ENCODE measurements at places on chromosomes 3 and 15.

GRCh38 chr15:35757765-35758164, 211.8 kb upstream of the DPH6 start:
- DNase-seq: no peak

GRCh38 chr3:149902498-149903139, 68.1 kb downstream of the PFN2 start:
- no peak for DNase-seq

DNA sequence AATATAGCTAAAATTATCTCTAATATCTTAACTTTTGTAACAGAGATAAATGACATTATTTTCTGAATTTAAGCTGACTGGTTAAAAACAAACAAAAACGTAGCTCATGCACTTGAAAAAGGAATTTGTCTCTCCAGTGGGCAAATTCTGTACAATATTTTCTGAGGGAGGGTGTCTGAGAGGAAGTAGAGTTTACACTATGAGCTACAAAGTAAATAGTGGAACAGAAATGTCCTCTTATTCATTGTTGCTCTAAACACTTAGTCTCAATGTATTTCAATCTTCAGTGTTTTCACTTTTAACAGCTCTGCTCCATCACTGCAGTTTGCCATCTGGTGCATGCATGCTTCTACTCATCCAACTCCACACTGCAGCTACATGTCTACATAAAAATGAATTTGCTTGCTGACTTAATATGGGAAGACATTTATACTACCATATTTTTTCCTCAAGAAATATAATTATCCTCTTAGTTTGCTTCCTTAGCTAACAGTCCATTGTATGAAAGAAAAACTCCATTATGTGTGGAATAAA, 817.4 kb upstream of the LMCD1 start:
- no peak for DNase-seq

- DNase-seq: no peak
Measured at GRCh38 chr3:116469546-116469945, 24.3 kb upstream of the LSAMP start.

DNA sequence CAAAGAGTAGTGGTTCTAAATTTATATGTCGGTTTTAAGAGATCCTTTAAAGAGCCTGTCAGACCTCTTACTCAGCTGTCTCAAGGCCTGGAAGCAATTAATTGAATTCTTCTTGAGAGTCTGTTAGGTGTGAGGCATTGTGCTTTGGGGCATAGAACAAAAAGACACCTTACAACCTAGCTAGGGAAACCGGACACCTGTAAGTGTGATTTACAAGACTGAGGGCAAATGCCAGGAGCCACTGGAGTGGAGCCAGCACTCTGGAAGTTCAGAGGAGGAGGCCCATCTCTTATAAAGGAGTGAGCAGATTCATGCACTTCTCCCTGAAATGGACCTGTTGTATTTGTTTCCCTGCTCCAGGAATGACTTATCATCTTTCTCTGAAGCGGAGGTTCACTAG, 97.7 kb upstream of the NUDT16 start:
- DNase-seq: no peak

DNA sequence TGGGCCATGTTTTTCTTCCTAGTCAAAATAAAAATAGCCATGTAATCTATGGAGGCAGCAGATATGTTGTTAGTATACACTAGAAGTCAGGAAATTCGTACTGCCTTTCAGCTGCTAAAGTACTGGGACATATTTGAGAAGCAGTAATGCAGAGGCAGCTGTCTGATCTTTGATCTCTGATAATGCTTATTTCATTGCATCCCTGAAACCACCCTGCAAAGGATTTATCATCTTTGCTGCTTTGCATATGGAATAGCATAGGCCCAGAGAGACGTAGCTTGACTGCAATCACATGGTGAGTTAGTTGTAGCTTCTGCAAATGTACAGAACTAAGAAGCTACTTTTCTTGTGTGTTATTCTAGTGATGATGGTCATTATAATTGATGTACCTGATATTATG, 52.4 kb downstream of the RBM6 start:
- DNase-seq: no peak

DNA sequence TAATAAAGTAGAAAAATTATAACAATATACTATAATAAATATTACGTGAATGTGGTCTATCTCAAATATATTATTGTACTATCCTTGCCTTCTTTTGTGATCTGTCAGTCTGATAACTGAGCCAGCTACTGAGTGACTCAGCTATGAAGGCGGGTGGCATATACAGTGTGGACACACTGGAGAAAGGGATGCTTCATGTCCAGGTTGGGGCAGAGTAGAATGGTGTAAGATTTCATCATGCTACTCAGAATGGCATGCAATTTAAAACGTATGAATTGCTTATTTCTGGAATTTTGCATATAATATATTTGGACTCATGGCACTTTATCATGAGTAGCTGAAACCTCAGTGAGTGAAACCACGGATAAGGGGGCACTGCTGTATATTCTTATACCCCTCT, 172.9 kb upstream of the TBC1D5 start:
- no peak for DNase-seq

DNA sequence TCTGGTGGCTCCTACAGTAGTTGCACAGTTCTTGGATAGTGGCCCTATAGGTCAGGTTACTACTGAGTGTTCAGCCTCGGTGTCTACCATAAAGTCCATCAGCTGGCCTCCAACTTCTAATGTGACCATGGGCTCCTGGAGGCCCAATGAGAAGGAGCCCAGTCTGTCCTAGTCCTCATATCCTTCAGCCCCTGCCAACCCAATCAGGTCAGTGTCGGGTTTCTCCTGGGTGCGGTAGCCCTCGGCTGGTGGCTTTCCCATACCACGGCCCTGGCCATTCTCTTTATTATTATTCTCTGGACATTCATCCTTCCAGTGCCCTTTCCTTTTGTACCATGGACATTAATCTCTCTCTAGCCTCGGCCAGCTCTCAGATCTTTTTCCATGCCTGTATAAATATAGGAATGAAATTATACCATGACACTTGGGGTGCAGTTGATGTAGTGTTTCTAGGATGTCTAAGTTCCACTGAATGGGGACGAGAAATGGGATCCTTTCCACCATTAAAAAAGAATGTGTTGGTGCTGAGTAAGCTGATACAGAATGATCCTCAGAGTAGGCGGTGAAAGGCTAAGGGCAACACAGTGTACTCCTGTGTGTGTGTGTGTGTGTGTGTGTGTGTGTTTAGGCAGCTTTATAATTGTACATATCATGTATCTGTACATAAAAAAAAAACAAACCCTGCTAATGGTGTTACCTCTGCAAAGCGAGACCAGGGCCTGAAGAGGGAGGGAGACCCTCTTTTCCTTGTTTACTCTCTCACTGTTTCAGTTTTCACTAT, 19.3 kb upstream of the NOX5 start:
- no peak for DNase-seq

DNA sequence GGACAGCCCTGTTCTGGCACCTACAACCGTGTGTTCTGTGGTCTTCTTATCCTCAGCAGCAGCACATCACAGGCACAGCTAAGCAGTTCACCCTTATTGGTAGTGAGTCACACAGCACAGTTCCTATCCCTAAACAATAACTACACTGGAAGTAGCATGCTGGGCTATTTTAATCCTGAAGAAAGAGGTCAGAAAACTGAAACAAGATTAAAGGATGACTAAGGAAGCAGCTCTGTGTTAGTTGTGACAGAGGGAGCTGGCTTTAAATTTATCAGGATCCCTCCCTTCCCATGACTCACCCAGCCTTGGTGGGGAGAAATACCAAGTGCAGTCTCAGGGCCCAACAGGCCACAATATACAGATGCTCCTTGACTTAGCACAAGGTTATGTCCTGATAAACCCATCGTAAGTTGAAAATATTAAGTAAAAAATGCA, 144.3 kb downstream of the ERC2 start:
- DNase-seq: no peak

GRCh38 chr15:80216911-80217310, 35.1 kb downstream of the CTXND1 start:
- DNase-seq: no peak

- DNase-seq: no peak
Measured at GRCh38 chr3:117706037-117706436, 996.5 kb downstream of the TUSC7 start.

DNA sequence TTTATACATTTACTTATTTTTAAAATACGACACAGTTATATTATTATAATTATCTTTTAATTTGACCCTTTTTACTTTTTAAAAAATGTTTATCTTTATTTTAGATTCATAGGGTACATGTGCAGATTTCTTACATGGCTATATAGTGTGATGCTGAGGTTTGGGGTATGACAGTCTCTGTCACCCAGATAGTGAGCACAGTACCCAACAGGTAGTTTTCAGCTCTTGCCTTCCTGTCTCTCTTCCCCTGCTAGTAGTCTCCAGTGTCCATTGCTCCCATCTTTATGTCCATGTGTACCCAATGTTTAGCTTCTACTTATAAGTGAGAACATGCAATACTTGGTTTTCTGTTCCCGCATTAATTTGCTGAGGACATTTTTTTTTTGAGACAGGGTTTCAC, 21.8 kb upstream of the KCNMB2 start:
- DNase-seq: no peak

DNA sequence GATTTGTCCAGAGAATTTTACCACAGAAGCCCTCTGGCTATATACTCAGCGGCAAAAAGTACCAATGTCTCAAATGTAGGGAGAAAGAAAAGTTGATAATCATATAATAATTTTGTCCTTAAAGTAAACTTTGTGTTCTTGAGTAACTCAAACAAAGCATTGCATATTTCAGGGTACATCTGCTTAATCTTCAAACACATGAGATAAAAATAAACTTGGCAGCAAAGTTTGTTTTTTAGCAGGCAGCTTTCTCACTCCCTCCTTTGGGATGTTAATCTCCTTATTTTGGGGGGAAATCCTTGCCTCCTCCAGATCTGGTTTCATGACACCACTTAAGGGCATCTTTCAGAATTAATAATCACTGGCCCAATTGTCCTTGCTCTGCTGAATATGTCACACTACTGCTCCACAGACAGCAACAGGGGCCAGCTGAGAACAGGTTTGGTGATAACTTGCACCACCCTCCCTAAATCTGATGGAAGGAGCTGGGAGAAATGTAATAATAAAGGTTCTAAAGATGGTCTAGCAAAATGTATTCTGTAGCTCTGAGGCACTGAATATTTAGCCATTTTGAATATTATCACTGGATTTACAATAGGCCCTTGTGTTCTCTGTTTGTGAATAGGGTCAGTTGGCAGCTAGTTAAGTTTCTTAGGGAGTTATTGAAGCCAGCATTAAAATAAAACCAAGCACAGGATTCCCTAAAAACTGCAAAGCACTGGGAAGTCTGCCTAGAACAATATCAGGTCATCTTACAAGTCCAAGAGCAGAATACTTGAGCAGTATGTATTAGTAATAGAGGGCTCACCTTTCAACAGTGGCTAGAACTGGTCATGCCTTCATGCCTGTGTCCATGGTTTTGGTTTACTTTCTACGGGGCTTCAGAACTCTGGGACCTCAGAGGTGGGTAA, 79.2 kb downstream of the EFL1 start:
- DNase-seq: no peak

DNA sequence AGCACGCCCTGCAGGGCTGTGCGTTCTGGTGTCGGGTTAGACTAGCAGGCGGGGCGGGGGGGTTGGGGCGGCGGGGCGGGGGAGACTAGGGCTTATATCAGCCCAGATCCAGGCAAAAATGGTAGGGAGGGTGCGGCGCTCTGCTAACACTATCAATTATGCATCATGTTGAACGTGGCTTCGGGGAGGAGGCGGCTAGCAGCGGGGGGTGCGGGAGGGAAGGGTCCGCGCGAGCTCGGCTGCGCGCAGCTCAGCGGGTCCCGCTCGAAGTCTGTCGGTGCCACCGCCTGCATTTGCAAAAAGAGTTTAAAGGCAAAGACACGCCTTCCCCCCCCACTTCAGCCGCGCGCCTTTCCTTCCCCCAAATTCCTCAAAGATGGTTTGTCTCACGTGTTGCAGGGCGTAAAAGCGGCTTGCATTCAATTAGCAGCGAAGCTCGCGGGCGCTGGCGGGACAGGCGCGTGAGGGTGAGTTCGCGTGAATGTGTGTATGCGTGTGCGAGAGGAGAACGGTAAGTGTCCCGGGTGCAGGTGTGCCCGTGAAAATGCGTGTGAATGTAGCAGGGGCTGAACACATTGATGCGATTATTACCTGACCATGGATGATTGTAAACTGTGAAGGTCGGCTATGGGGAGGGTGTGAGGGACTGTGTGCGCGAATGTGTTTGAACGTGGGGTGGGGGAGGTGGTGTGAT, at the start of gene ISLR2:
TSS of gene ISLR2 (plus strand) at position 432 of the 694 bp plus-strand sequence. CDS start 2,169 bp downstream, outside the sequence.
- DNase-seq: no peak

- DNase-seq: no peak
Measured at GRCh38 chr15:82159922-82160321, 102.6 kb downstream of the EFL1 start.

GRCh38 chr3:3586843-3587646, 212.2 kb upstream of the LRRN1 start:
- DNase-seq: no peak

- DNase-seq: no peak
Measured at GRCh38 chr15:74194572-74195559, 7.7 kb downstream of the STRA6 start.

DNA sequence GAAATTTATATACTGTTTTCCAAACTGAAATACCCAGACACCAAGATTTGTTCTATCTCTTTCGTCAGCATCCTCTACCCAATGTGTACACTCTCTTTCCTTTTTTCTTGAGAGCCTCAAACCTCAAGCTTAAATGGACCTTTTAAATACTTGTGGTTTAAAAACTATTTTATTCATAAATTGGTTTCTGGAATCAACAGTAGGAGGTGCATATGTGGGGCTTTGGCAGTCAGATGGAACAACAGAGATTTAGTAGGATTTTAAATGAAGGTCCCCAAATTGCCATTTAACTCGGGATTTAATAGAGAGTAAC, 33.2 kb downstream of the ANXA2 start:
- DNase-seq: no peak

GRCh38 chr3:194379231-194379630, 9.7 kb upstream of the LRRC15 start:
- DNase-seq: no peak

DNA sequence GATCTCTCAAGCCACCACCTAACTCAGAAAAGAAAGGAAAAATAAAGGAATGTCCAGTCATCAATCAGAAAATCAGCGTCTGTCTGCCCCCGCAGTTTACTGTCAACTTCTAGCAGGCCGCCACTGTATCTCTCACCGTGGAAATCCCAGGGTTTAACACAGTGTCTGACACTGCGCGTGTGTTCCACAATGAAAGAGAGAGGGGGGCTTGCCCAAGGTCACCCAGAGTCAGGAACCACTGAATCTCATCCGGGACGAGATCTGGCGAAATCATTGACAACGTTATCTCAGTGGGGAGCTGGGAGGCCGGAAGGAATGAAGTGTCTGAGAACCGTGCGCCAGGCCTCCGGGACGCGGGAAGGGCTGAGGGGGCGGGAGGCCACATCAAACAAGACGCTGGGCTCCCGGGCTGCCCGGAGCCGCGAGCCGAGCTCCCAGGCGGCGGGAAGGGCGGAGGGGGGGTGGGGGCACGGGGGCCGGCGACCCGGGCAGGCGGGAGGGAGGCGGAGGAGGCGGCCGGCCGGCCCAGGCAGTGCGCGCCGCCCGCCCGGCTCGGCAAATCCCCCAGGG, 2.2 kb upstream of the HES1 start:
- no peak for DNase-seq

GRCh38 chr3:43894176-43895049, 203.7 kb downstream of the ABHD5 start:
- no peak for DNase-seq

Data from CD4-positive, alpha-beta T cell treated with Interleukin-21 for 1 hour (primary cell).